Heart left ventricle (tissue), 16 donors: ENCODE measurements at places on chromosomes 6 and 20. TPM values are rescaled to one million over a fixed set of nuclear protein-coding genes. Genes with fewer than 3 reads are reported as not detected.

Gene GGTLC1
- total RNA-seq = not detected

Gene SPATA25
- 4.0 TPM for total RNA-seq

Gene OR2W1
- total RNA-seq = not detected

Gene GPR6
- total RNA-seq = not detected

Gene DLK2
- 2.8 TPM for total RNA-seq

Gene RAD21L1
- not detected for total RNA-seq

Gene TMC2
- not detected for total RNA-seq

Gene SLC4A11
- 0.14 TPM for total RNA-seq

Gene C6orf15
- not detected for total RNA-seq

Gene NKAPL
- total RNA-seq = 5.3 TPM

- DNase-seq = no peak
Observed at GRCh38 chr20:25129908-25130307, 48.0 kb upstream of the VSX1 start.

GRCh38 chr6:119209452-119210205, 131.2 kb upstream of the FAM184A start:
- no peak for DNase-seq

GRCh38 chr6:159062564-159062945, 17.8 kb upstream of the TAGAP start:
- no peak for DNase-seq

- no peak for DNase-seq
Observed at GRCh38 chr20:22453244-22454080, 130.9 kb downstream of the FOXA2 start.

DNA sequence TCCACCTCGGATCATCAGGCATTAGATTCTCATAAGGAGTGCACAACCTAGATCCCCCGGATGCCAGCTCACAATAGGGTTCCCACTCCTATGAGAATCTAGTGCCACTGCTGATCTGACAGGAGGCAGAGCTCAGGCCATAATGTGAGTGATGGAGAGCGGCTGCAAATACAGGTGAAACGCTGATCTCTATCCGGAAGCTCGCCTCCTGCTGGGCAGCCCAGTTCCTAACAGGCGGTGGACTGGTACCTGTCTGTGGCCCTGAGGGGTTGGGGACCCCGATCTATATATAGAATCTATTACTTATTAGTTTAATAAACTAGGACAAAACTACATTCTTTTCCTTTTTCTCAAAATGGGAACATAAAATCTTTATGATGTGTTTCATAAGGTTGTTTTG, 741.9 kb downstream of the RFPL4B start:
- no peak for DNase-seq

GRCh38 chr6:159059141-159059540, 14.3 kb upstream of the TAGAP start:
- DNase-seq = no peak

DNA sequence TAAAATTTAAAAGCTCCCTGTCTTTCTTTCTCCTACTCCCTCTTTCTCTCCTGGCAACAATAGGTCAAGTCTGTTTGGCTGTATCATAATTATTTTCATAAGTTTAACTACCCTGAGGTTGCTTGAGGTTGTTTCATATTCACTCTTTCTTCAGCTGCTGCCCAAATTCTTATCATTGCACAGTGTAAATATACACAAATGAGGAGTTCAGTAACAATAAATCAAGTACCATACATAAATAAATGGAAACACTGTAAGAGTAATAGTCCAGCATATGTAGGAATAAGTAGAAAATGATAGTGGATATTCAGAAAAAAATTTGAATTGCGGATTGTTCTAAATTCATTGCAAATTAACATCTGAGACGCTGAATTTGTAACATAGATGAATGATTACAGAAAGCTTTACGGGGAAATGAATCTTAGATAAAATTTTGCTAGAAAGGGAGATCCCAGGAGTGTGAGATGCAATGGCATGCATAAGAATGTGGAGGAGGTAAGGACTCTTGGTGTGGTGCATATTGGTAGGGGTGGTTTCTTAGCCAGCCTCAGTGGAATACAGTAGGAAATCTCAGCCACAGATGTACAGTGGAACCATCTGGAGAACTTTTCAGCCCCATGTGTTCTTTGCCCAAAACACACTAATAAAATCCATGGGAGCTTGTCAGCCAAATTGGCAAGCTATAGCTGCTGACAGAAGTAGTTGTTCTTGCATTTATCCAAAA, 480.7 kb downstream of the HTR1B start:
- DNase-seq = no peak

GRCh38 chr20:24379484-24379927, 89.9 kb upstream of the SYNDIG1 start:
- peak; percentile 25 for DNase-seq

GRCh38 chr6:31092769-31093505, 19.4 kb downstream of the C6orf15 start:
- no peak for DNase-seq

DNA sequence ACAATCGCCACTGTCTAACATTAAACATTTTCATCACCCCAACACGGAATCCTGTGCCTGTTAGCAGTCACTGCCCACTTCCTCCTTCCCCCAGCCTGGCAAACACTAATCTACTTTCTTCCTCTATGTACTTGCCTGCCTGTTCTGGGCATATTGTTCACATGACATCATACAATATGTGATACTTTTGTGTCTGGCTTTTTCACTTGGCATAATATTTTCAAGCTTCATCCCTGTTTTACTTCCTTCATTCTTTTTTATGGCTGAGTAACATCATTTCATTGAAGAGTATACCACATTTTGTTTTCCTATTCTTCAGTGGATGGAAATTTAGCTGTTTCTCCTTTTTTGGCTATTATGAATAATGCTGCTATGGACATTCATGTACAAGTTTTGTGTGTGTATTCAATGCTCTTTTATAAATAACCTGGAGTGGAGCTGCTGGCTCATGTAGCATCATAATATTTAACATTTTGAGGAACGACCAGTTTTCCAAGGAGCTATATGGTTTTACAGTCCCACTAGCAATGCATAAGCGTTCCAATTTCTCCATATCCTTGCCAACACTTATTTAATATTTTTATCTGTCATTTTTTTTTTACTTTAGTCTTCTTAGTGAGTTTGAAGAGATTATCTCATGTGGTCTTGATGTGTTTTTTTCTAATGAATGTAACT, 360.1 kb downstream of the HDGFL1 start:
- peak; percentile 29 for DNase-seq

DNA sequence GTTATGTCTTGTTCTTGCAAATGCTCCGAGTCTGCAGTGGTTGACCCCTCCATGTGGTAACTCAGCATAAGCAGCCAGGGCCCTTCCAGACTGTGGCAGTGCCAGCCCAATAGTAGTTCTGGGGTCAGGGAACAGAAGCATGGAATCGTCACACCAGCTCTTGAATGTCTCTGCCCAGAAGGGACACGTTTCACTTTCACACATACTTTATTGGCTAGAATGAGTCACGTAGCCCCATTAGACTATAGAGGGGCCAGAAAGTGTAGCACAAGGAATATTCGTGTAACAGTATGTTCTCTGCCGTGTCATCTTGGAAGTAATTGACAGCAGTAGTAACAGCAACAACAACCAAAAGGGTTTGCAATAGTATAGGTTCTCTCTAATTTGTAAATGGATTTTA, 254.7 kb downstream of the FARS2 start:
- DNase-seq = no peak

- DNase-seq = no peak
Observed at GRCh38 chr20:63652192-63652980, 838 bp downstream of the STMN3 start.

DNA sequence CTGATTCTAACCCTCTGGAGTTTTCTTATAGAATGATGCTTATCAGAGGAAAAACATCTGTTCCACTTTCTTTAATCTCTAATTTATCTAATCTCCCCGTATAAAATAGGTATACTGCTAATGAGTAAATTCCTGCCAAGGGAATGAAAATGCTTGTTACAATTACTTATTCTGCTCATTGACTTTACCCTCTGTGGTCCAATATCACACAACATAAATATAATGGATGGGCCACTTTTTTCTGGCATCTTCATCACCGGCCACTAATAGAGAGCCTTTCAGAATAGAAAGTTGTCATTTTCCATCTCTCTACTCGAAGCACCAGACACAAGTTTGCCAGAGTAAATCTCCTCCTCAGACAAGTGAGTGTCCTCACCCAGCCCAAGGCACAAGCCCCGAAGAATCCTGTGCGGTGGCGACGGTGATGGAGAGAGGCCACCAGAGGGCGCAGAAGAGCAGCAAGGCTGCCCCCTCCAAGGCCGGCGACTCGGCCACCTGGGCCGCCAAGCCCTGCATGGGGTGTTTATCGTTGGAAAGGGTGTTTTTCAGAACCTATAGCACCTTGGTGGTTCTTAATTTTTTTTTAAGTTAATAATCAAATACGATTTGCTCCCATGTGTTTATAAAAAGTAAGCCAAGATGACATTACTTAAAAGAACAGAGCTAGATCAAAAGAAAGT, 212.9 kb upstream of the ARID1B start:
- peak; percentile 79 for DNase-seq

DNA sequence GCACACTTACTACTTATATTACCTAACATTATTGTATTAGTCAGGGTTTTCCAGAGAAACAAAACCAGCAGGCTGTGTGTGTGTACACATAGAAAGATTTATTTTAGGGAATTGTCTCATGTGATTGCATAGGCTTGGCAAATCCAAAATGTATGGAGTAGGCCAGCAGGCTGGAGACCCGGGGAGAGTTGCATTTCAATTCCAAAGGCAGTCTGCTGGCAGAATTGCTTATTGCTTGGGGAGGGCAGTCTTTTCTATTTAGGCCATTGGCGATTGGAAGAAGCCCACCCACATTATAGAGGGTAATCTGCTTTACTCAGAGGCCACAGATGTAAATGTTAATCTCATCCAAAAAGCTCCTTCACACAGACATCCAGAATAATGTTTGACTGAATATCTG, 157.0 kb downstream of the ADGRG6 start:
- DNase-seq = no peak
